ENCODE measurements at places on chromosomes 6 and 20. TPM values are rescaled to one million over a fixed set of nuclear protein-coding genes. Genes with fewer than 3 reads are reported as not detected.

DNA sequence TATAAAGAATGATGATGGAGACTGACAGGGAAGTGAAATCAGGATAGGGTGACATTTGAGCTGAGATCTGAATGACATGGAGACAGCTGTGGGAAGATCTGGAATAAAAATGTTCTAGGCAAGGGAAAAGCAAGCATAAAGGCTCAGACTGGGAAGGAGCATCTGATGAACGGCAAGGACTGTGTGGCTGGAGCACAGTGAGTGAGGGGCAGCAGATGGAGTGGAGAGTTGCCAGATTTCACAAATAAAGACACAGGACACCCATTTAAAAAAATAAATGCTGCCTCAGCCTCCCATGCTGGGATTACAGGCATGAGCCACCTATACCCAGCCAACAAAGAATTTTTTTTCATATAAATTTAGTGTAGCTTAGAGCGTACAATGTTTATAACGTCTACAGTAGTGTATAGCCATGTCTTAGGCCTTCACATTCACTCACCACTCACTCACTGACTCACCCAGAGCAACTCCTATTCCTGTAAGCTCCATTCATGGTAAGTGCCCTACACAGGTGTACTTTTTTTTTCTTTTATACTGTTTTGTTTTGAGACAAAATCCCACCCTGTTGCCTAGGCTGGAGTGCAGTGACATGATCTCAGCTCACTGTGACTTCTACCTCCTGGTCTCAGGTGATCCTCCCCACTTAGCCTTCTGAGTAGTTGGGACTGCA lies 2.4 kb upstream of the ZBTB24 start:
- no peak for DNase-seq

DNA sequence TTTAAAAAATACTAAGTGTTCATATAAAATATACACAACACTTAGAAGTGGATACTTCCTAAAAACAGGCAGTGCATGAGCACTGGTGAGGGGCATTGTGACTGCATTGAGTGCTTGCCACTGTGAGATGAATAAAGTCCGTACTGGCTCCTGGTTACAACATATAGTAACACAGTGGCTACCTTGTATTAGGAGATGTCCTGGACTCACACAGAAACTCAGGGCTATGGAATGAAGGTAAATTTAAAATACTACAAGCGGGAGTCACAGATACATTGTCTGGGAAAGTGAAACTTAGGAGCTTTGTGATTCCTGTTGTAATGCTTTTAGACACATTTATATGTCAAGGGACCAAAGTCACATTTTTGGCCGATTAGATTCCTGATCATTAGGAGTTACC lies 36.5 kb upstream of the HLA-G start:
- DNase-seq: no peak

KHDC1L gene
- polyA plus RNA-seq: 0.40 TPM

DNA sequence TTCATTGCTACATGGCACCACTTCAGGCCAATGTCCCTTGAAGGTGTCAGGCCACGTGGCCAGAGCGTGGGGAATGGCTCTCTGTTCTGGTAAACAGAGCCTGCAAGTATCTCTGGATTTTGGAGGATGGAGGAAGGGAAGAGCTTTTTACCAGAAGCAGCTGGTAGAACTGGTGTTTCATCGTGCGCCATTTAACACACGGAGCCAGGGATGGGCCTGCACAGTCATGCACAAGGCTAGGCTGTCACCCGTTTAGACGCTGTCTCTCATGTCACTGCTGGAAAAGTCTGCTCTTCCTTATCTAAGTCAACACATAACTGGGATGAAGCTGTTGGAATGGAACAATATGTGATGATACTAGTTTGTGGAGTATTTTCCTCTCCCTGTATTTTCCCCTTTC lies 123.9 kb downstream of the IBTK start:
- no peak for DNase-seq

CNBD2 gene
- polyA plus RNA-seq: 0.28 TPM

SIGLEC1 gene
- polyA plus RNA-seq: 1.6 TPM

GRCh38 chr6:15921243-15921642 lies 207.6 kb upstream of the MYLIP start:
- no peak for DNase-seq

GPX5 gene
- 0.05 TPM for polyA plus RNA-seq

Measured in right lung (tissue), 10 donors.